ENCODE measurements at places on chromosomes 6 and 20.

DNA sequence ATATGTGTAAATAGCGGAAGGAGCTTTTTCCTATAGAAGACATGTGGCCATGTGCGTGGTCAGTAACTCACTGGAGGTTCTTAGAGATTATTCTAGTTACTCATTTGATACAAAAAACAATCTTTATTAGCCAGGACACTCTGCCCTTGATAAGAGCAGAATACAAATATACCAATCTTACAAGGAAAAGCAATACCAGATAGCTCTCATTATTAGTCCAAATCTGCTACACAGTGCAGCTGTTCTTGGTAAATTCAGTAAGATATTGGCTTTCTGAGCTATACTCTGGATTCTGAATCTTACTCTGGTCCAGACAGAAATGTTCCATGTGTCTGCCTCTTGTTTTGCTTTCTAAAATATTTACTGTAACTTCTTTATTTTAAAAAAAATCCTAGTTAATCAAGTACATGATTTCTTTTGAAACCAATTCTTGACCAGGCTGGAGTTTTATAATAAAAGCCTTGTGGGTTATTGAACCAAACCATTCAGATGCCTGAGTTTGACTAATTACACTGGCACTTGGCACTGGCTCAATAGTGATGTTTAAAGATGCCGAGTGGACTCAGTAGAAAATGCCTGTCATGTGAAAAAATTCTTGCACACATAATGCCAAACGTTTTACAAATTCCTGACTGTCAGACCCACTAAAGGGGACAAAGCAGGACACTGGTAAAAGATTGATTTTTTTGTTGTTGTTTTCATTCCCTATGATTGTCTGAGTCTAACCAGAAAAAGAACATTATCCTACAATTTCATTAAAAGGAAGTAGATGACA, 242.8 kb upstream of the TCF21 start:
- no peak for DNase-seq

DNA sequence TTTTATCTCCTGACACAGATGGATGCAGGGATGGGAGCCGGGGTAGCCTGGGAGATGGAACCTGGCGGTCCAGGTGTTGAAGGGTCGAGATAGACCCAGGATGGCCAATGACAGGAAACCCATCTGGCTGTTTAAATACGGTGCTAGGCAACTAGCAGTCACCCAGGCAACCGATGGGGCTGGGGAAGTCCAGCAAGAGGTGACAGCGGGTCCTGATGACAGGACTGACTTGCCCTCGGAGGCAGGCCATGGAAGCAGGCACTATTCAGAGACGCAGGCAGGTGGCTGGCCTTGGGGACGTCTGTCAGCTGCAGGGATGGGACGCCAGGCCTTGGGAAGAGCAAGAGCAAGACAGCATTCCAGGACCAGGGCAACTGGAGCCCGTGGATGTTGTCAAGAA, 135.4 kb upstream of the RALGAPA2 start:
- no peak for DNase-seq

DNA sequence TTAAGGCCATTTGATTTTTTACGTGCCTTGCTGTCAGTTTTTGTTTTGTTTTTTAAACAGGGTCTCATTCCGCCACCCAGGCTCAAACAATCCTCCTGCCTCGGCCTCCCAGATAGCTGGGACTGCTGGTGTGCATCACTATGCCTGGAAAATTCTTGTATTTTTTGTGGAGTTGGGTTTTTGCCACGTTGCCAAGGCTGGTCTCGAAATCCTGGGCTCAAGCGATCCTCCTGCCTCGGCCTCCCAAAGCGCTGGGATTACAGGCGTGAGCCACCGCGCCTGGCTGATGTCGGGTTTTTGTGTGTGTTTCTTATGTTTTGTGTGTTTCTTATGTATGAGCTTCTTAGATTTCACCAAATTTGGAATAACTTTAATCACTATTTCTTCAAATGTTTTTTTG, 104.8 kb downstream of the TAF4 start:
- no peak for DNase-seq

- no peak for DNase-seq
Observed at GRCh38 chr6:24524805-24525204, 30.0 kb downstream of the ALDH5A1 start.

DNA sequence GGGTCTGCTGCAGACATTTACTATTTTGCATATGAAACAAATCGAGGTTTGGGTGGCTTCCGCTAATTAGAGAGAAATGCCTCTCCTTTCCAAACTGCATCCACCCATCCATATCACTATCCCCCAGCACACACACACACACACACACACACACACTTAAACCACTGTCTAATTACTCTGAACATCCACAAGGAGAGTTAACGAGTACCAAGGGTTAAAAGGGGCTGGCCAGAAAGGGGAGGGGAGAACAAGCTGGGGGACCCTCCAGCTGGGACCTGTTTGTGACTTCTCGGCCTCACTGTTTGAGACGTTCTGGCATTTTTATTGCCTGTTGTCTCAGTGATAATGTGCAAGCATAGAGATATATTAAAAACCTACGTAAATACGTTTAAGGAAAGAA, 261.2 kb downstream of the FOXC1 start:
- no peak for DNase-seq

DNA sequence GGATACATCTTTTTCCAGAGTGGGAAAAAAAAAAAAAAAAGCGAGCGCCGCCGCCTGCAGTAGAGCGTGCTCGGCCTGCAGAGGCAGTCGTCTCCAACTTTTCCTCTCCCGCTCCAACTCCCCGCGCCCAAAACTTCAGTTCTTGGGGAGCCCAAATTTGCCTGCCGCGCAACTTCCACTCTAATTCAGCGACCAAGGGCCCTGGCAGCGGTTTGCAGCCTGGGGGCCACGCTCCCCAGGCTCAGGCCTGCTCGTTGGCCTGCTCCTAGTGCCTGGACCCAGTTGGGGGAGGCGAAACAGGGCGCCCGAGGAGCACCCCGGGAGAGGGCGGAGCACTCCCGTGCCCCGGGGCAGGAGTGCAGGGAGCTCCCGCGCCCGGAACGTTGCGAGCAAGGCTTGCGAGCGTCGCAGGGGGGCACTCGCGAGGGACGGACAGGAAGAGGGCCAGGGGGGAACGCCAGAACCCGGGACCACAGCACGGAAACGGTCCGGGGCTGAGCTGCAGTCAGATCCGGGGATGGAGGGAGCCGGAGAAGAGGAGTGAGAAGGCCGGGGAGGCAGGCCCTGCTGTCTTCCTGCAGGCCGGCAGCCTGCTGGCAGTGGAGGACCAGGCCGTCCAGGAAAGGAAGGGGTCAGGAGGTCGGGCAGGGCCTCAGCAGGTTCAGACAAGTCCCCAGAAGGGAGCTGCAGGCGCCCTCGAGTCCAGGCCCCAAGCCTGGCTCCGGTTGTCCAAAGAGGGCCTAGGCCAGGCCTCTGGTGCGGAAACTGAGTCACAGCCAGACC, at the start of gene STX16:
STX16 (plus strand) TSS at position 508 of the 783 bp plus-strand sequence. CDS start 724 bp downstream, outside the sequence.
- peak; percentile 79 for DNase-seq

DNA sequence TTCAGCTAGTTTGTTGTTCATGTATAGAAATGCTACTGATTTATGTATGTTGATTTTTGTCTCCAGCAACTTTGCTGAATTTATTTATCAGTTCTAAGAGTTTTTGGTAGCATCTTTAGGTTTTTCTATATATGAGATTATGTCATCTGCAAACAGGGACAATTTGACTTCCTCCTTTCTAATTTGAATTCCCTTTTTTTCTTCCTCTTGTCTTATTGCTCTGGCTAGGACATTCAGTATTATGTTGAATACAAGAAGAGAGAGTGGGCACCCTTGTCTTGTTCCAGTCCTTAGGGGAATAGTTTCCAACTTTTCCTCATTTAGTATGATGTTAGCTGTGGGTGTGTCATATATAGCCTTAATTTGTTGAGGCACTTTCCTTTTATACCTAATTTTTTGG, 58.2 kb downstream of the CDH26 start:
- no peak for DNase-seq

DNA sequence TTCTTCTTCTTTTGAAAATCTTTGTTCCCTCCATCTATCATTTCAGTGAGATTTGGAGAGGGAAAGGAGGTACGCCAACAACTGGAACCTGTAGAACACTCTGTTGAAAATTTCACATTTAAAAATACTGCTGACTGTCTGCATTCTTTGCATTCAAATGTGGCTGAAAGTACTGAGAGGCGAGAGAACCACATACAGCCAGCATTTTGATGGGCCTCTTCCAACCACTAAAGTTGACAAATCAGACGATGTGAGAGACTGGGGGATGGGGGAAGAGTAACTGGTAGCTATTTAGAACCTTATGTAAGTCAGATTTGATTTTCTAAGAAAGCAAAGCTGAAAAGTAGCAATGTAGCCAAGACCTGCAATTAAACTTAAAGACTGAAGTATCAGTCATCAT, 77.5 kb downstream of the FKBP5 start:
- DNase-seq = no peak

GRCh38 chr20:62946918-62947317, 5.6 kb upstream of the SLC17A9 start:
- no peak for DNase-seq

DNA sequence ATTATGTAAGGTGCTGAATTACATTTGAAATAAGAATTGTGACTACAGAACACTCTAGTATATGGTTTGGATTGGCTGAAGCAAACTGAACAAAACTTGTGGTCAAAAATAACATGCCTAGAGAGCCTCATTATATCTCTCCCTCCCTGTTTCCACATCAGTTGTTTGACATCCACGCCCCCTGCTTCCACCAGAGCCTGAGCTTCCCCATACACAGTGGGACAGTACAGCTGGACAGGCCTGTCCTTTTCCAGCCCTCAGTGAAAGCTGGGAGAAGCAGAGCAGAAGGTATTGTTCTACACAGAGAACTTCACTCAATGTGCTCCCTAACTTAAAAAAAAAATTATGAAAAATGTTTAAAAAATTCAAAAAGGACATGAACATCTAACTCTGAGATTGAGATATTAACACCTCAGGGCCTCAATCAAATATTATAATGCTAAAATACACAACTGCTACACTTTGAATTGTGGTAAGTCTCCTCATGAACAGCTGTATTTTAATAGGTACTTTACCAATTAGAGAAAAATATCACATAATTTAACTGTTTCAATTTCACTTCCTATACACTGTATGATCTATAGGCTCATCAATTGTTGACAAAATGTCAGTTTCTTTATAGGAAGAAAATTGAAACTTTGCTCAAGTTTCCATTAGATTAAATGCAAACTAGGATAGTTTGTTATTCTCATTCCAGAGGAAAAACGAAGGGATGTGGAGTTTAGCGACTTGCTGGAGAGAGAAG, 44.9 kb upstream of the SCML4 start:
- no peak for DNase-seq

GRCh38 chr6:3061501-3061941, 6.8 kb upstream of the RIPK1 start:
- DNase-seq = no peak

DNA sequence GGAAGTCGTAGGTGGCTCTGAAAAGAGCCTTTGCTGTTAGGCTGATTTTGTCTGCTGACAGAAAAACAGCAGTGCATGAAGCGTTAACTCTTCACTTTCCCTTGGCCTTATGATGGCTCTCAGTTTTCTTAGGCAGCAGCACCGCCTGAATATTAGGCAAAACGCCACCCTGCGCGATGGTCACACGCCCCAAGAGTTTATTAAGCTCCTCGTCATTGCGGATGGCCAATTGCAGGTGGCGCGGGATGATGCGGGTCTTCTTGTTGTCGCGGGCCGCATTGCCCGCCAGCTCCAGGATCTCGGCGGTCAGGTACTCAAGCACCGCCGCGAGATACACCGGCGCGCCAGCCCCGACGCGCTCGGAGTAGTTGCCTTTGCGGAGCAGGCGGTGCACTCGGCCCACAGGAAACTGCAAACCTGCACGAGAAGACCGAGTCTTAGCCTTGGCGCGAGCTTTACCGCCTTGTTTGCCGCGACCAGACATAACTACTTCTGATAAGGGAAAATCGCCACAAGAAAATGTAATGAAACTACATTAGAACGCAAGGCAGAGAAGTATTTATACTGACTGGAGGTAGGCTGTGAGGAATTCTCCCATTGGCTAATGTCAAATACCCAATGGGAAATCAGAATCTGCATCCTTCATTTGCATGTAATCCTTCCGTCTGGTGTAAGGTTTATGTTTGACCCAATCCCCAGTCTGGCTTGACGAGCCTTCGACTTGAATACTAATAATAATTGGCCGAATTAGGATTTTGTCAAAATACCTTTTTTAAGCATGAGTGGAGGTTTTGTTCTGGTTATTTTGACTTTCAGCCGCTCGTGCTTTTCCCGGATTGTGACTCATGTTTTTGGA, 53.9 kb upstream of the HFE start:
- peak; percentile 81 for DNase-seq

DNA sequence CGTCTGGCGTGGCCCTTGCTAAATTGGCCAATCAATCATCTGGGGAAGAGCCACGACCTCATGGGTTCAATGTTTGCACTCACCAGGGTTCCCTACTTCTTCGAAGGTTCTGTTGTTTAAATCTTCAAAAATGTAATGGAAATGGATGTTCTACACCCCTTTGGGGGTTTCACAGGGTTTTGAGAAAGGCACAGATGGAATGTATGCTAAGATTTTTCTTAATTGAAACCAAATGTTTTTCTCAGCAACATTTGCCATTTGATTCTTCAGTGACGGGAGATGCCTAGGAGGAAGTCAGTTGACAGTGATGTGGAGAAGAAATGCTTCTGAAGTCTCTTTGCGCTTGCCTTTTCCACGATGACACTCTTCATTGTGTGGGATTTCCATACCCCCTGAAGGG, 312.3 kb downstream of the ESR1 start:
- DNase-seq = no peak

- DNase-seq = no peak
Observed at GRCh38 chr20:8587810-8588209, 455.7 kb downstream of the PLCB1 start.
